RCC 7860 (cell line): ENCODE measurements at places on chromosomes 3 and 15.
A peak's percentile ranks its signal among the peaks of the same experiment; 100 is the strongest.

- DNase-seq: no peak
Measured at GRCh38 chr3:142287866-142288638, 62.7 kb upstream of the GK5 start.

- no peak for DNase-seq
Measured at GRCh38 chr15:95326431-95327182, 1003.9 kb upstream of the NR2F2 start.

DNA sequence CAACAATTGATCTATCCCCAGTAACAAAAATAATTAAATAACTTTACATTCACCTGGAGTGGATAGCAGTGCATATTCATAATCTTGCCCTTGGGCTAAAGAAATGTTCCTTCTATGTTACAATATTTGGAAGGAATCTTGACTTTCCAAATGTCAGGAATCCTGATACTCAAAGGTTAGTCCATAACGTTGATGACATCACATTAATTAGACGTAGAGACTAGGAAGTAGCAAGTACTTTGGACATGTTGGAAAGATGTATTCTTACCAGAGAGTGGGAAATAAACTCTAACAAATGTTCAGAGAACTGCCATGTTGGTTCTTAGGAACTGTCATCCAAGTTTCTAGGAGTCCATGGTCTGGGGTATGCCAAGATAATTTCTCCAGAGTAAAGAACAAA is 70.6 kb upstream of the SLC25A36 start:
- no peak for DNase-seq

GRCh38 chr3:28476194-28476593 is 127.6 kb upstream of the AZI2 start:
- DNase-seq: peak; percentile 26

GRCh38 chr15:96625256-96625655 is 294.8 kb downstream of the NR2F2 start:
- DNase-seq: no peak

DNA sequence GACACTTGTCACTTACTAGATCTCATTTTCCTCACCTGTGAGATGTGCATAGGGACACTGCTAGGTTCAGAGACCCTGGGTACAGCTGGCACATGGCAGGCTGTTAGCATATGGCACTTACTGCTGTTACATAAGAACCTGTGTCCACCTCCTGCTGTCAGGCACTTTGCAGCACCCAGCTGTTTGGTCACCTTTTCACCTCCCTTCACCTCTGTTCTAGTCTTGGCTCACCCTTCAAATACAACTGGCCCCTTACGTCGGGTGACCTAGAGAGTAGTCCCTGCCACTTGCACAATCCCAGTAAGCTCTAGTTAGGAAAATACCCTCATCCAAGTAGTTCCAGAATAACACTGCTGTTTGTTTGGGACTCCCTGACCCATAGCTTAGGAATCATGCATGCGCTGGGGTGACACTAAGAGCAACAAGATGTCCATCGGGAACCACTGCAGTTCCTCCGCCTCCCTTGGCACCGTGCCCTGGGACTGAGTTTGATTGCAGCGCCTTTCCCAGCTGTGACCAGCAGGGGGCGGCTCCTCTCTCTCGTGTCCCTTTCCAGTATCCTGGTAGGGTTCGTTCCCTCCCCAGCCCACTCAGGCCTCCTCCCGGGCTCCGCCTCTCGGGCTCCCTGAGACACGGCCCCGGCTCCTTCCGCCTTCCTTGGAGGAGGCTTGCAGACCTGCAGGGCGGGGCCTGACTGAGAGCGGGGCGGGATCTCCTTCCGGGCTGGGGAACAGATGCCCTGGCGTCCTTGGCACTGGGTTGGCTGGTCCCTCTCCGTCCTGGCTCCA is 78.6 kb downstream of the ABHD5 start:
- DNase-seq: peak; percentile 89

- DNase-seq: no peak
Measured at GRCh38 chr3:42216302-42216701, 49.7 kb downstream of the CCK start.

DNA sequence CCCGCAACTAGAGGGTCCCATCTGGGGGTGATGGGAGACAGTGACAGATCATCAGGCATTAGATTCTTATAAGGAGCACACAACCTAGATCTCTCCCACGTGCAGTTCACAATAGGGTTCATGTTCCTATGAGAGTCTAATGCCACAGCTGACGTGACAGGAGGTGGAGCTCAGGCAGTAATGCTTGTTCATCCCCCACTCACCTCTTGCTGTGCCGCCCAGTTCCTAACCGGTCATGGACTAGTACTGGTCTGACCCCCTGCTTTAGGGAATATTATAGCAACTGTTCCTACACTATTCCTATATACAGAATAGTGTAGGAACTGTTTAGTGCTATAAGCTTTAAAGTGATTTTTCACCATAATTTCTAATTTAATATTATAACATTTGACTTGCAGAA is 128.1 kb upstream of the AZI2 start:
- no peak for DNase-seq

DNA sequence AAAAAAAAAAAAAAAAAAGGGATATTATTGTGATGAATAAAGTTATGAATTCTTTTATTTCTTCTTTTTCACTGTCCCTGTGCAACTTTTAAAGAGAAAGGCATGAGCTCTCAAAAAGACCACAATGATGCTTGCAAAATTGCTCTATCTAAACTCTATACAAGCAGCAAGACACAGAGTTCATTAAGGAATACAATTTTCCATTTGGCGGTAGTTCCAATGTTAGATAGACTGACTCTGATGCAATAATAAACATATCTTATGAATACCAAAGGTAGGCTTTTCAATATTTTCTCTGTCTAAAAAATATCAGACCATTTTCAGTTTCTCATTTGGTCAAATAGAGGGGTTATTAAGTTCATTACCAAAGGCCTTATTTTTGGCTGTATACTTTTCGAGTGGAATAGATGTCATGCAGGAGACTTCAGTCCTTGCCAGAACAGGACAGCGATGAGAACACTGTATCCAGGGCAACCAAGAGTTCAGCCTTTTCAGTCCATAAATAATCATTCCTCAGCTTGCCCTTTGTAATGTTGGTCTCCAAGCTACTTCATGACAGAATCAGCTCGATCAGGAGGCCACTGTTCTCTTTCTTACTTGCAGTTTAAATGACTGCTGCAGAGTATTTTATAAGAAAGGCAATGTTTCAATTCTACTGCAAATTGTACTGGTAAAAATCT is 162.9 kb upstream of the FAM3D start:
- no peak for DNase-seq

DNA sequence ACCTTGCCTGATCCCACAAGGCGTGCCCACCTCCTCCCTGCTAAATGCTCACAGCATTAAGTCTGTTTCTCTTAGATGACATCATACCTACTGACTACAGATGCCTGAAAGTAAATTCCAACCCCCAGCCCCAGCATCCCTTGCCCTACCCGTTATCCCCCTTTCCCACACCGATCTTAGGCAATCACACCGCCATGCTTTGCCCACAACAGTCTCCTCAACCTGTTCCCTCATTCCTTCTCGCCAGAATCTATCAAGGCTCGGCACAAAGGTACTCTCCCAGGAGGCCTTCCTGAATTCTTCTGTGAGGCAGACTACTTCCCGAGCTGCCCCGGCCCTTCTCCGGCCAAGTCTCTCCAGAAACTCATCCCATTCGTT is 789 bp upstream of the SEC61A1 start:
- DNase-seq: no peak

- DNase-seq: peak; percentile 72
Measured at GRCh38 chr3:171851660-171852058, 8.5 kb downstream of the TMEM212 start.

DNA sequence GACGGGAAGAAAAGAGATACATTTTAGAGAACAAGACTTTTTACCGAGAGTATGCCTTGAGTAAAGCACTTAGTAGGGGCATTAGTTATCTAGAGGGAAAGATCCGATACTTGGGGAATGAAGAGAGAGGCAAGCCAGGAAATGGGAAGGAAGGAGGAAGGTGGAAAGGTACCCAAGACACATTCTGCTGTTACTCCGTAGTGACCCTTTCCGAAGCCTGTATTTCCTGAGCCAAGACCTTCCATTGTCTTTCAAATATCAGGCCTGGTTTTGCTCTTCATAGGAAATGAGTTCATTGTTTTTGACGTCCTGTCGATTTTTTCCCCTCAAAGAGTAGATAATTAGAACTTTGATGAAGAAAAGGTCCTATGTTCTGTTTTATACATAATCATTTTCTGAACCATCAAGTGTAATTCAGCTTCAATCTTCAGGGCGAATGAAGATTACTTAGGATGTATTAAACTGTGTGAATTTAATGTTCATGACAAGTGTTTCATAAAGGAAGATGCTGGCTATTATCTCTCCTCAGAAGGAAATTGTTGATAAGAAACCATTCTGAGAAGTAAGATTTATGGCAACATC is 95.7 kb downstream of the PPM1L start:
- no peak for DNase-seq

GRCh38 chr3:66041828-66042227 is 3.1 kb upstream of the MAGI1 start:
- no peak for DNase-seq

GRCh38 chr3:85758442-85758841 is 799.7 kb downstream of the CADM2 start:
- DNase-seq: no peak

DNA sequence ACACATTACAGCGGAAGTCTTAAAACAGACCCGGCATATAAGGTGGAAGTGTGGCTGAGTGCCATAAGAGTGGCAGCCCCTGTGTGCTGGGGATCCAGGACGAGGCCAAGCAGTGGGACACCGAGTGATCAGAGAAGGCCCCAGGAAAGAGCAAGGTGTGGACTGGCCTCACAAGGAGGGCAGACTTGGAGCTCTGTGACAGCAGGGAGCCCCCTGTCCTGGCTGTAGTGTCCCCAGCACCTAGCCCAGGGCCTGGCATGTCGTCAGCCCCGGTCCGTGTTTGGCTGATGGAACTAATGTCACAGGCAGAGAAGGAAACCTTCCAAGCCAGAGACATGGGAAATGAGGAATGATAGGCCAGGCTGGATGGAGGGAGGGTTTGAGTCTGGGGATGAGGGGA is 4.8 kb downstream of the PDIA5 start:
- DNase-seq: no peak

DNA sequence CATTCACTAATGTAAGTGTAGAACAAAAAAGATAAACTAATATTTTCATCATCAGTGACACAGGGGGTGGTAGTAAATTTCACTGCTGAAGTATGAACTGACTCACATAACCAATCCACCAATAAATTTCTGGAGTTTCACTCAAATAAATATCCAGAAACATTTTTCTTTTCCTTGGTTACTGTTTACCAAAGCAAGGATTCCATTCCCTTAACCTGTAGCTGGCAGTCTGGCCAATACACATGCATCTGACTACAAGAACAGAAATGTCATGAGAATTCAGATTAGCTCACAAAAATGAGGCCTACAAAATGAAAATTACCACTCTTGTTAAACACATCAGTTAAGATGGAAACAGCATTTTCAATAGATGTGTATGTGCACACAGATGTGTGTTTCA is 80.3 kb downstream of the STAG1 start:
- DNase-seq: no peak

GRCh38 chr15:43872416-43873020 is 45.7 kb downstream of the WDR76 start:
- DNase-seq: peak; percentile 47

- DNase-seq: no peak
Measured at GRCh38 chr15:65101411-65101890, 13.5 kb downstream of the UBAP1L start.

GRCh38 chr3:129311054-129311902 is 32.6 kb downstream of the HMCES start:
- no peak for DNase-seq
